ENCODE measurements at places on chromosomes 3 and 15.

- DNase-seq = no peak
Observed at GRCh38 chr15:89396723-89397652, 62.4 kb upstream of the POLG start.

DNA sequence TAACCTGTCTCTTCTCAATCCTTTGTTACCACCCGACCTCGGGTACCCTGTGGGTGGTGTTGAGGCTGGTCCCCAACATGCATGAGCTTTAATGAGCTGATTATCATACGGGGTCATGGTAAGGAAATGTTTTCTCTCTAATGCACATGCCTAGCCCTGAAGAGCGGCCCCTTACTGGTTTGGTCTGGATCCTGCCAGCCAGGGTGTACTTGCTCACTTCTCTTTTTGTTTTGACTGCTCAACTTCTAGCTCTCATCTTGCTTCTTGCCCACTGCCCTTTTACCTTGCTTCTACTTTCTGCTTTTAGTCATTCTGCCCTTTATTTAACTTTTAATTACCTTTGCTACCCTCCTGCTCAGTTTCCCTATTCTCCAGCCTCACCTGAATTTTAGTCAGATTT, 44.3 kb upstream of the ACAD9 start:
- DNase-seq = no peak

DNA sequence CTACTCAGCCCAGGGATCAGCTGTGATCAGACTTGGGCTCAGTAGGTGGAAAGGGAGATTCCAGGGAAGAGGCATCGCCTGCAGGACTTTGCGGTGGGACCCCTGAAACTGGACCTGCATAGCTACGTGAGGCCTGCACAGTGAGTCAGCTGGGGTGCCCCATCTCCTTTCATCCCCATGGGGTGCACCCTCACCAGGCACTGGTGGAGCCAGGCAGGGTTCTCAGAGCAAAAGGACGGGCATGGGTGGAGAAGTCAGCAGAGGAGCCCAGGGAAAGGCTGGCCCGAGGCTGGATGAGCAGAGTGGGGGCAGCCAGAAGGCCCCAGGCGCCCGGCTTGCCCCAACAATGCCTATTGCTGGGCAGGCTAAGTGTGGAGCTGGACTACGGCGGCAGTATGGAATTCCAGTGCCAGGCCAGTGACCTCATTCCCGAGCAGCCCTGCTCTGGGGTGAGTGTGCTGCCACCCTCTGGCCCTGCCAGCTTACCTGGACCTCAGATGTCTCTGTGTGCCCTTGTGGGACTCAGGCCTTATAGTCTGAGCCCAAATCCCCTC, 19.7 kb downstream of the ACAA1 start:
- DNase-seq = no peak

- no peak for DNase-seq
Observed at GRCh38 chr15:82018201-82018600, 27.6 kb downstream of the MEX3B start.

DNA sequence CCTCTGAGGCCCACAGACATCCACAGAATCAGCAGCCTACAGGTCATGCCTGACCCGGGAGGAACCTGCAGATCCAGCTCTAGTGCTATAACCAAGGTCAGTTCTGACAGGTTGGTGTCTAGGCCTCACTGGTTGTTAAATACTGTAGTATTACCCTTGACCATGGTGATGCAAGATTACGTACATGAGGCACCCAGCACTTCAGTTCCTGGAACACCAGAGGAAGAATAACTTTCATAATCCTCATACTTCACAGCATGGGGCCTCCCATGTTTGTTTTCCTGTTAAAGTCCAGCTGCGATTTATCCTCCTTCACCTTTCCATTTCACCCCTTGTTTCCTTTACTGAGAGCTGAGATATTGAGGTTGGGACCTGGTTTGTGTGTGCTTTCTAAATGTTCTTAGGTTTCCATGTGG, 34.4 kb upstream of the GLCE start:
- DNase-seq = no peak

GRCh38 chr15:52440414-52440813, 88.3 kb downstream of the MYO5A start:
- DNase-seq = no peak

DNA sequence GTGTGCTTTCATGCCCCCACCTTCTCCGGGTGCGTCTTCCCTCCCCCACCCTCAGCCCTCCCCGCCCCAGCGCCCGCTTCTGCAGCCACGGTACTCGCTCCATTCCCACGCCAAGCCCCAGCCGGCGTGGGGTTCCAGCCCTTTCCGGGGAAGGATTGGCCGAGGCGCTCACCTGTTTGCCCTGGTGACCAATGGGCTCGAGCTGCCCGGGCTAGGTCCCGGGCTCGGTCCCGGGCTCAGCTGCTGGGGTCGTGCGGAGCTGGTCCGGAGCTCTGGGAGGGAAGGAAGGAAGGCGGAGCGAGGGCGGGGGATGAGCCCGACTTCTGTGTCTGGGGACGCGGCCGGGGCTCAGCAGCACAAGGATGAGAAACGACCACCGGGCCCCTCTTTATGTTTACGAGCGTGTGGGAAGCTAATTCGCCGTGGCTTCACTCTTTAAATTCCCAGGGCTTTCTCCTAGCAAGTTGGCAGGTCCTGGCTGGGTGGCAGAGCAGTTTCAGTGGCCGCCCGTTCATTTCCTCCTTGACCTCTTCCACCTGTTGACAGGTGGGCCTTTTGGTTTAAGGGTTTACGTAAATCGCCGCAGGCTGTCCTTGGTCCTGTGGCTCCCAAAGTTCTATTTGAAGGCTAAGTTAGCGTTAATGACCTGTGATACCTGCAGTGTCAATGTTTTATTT, at the start of gene IGSF10:
Gene IGSF10 (minus strand): TSS at position 288 of the 677 bp plus-strand sequence. CDS start 2,352 bp downstream, outside the sequence.
- DNase-seq = no peak

DNA sequence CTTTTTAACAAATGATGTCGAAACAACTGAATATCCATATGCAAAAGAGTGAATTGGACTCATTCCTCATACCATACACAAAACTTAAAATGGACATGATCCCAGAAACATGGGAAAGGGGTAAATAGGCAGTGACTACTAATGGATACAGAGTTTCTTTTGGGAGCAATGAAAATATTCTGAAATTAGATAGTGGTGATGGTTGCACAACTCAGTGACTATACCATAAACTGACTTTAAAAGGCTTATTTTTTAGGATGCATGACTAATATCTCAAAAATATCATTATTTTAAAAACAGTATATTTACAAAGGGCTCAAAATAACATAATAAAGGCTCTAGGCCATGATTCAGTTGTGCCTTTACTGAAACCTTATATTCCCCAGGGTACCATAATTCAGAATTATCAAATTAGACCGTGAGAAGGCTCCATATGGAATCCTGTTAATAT, 16.3 kb upstream of the ATP13A3 start:
- no peak for DNase-seq

DNA sequence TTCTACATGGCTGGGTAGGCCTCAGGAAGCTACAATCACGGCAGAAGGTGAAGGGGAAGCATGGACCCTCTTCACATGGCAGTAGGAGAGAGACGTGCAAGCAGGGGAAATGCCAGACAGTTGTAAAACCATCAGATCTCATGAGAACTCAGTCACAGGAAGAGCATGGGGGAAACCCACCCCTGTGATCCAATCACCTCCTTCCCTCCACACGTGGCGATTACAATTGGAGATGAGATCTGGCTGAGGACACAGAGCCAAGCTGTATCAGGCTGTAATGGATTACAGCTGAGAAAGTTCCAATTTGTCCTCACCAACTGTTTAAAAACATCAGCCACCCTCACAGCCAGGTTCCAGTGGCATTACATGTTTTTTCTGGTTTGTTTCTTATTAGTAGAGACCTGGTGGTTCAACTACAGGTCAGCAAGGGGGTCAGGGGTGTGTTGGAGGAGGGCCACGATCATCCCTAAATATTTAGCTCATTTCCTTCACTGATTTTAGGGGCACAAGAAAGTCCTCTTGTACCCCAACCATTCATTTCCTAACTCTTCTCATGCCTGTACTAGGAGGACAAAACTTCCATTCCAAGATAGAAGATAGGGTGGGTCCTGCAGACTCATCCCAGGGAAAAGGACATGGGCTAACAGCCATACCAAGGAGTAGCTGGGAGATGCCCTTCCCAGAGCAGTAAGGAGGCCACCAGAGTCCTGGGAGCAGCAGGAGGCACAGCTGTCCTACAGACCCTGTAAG, 54.4 kb downstream of the ANXA2 start:
- DNase-seq = no peak

GRCh38 chr3:48565591-48566400, 2.2 kb upstream of the UCN2 start:
- no peak for DNase-seq

DNA sequence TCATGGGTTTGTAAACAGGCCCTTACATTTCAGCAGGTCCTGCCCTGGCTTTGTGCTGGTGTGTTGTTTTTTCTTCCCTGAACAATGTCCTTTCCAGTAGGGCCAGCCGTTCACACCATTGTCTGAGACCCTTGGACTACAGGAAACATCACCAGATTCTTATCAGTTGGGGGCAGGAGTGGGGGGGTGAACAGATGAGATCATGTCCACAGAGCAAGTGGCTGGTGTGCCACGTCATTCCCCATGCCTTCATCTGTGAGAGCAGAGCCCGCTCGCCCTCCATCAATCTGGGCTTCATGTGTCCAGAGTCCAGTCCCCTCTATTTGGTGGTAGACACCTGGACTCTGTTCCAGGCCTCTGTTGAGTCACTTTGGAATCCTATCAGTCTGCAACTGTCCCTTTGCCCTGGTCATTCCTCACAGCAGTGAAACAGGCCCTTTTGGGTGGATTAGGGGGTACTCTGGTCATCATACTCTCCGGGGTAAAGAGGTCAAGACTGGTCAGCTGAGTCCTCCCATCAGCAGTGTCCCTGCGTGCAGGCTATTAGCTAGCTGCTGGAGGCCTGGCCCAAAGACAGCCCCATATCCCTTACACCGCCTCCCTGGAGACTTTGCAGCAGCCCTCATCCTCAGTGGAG, 15.0 kb downstream of the SEMA3G start:
- no peak for DNase-seq

- no peak for DNase-seq
Observed at GRCh38 chr3:194800002-194800401, 114.3 kb downstream of the FAM43A start.

DNA sequence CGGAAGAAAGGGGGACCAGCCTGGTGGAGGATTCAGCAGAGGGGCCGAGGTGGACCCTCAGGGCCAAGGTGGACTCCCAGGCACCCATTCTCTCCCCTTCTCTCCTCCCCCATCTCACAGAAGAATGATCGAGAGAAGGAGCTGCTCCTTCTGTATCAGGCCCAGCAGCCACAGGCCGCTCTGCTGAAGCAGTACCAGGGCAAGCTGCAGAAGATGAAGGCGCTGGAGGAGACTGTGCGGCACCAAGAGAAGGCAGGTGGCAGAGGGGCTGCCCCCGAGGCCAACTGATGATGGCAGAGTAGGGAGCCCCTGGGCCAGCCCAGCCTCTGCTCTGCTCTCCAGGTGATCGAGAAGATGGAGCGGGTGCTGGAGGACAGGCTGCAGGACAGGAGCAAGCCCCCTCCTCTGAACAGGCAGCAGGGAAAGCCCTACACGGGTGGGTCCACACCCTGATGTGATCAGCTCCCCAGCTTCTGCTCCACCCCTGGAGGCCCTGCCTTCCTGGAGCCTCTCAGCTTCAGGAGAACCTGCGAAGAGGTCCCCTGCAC, 36.5 kb downstream of the CYP11A1 start:
- DNase-seq = no peak

DNA sequence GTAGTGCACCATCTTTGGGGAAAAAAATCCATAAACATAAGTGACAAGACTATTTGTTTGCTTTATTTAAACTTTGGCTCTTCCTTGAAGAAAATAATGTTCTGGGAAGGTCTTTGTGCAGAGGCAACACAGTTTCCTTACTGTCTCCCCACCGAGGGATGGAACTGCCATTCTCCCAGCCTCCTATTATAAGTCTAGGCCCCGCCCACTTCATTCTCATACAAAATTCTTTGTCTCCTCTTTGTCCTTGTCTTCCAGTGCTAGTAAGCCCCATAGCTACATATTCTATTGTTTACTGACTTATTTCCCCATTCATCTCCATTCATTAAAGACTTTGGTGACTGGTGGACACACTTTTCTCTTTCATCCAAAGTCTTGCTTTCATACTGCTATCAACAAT, 316.5 kb upstream of the ROBO2 start:
- DNase-seq = no peak

- no peak for DNase-seq
Observed at GRCh38 chr3:77254967-77255831, 215.3 kb downstream of the ROBO2 start.

GRCh38 chr15:77107531-77108355, 36.8 kb upstream of the TSPAN3 start:
- no peak for DNase-seq

DNA sequence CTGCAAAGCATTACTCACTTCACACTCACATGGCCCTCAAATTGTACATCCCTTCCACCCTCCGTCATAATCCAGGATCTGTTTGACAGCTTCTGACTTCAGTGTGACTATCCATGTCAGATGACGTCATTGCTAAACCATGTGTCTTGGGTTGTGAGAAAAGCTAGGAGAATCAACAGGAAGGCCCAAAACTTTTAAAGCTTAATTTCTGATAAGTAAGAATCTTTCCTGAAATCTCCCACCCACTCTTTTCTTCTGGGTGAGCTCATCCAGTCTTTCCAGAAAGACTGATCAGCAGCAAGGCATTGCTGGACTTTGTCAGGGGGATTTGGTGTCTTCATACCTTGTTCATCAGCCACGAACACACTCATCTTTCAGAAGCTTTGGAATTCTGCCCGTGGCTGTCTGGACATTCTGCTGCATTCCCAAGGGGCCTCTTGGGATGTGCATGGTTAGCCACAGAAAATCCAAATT, 11.5 kb upstream of the LMCD1 start:
- no peak for DNase-seq

- no peak for DNase-seq
Observed at GRCh38 chr15:91967935-91968606, 114.6 kb downstream of the SLCO3A1 start.

DNA sequence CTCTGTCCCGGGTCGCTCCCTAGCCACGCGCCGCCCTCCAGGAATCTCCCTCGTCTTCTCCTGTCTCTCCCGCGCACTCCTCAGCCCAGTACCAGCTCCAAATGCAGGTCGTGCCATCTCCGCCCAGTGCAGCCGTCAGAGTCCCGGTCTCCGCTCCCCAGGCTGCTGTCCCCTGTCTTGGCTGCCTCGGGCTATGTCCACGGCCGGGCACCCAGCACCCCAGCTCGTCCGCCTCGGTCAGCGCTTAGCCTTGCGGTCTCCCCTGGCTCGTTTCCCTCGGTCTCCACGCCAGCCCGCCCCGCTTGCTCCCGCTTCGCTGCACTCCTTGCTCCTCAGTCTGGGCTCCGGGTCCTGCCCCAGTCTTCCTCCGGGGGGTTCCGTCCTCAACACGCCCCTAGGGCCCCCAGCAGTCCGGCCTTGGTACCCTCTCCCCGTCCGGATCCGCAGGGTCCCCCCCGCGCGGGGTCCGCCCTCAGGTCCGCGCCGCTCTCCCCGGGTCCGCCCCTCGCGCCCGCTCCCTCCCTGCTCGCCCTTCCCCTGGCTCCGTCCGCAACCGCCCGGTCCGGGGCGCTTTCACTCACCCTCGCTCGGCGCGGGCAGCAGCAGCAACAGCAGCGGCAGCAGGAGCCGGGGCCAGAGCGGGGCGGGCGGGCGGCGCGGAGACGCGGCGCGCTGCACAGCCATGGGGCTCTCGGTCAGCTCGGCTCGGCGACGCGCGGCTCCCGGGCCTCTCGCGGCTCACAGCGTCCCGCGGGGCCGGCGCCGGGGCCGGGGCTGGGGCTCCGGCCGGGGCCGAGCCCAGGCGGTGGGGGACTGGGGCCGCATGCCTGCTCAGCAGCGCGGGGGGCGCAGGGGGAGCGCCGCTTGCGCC, 462 bp downstream of the IGDCC3 start:
- no peak for DNase-seq
